Stimulated activated CD4-positive, alpha-beta T cell treated with anti-CD3 and anti-CD28 coated beads, Interleukin-4, amount 100 ng/mL, for 48 hours (primary cell): ENCODE measurements at places on chromosomes 4 and X.

DNA sequence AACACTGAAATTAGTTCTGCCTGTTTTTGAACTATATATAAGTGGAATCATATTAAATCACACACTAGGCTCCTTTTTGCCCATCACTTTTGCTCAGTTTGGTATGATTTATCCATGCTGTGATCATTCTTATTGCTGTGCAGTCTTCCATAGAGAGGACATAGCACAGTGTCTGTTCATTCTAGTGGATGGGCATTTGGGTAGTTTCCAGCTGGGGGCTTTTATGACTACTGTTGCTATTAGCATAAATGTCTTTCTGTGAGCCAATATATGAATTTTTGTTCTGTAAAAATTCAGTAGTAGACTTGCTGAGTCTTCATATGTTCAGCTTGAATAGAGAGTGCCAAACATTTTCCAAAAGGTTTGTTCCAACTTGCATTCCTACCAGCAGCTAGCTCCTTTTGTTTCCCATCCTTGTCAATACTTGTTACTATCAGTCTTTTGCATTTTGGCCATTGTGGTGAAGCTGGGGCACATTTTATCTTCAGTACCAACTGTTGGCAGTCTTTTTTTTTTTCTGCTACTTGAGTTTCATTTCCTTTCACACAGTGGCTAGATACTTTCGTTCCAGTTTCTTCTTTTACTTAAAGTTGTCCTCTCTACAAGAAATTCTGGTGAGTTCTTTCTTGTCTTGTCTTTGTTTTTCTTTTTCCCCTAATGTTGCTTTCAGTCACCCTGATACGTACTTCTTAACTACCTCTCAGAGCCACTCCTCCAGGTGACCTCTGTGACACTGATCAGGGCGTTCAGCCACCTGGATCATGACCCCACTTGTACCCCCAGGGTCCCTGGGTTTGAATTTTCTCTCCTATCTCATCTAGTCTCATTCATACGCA, 87.0 kb downstream of the ANXA3 start:
- DNase-seq, result no peak

DNA sequence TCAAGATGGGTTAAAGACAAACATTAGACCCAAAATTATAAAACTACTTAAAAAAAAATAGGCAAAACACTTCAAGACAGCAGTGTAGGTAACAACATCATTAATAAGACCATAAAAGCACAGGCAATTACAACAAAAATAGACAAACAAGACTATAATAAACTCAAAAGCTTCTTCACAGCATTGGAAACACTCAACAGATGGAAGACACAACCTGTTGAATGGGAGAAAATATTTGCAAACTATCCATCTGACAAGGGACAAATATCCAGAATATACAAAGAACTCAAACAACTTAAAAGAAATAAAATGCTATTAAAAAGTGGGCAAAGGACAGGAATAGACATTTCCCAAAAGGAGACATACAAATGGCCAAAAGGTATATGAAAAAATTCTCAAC, 170.7 kb downstream of the HHIP start:
- no peak for DNase-seq

DNA sequence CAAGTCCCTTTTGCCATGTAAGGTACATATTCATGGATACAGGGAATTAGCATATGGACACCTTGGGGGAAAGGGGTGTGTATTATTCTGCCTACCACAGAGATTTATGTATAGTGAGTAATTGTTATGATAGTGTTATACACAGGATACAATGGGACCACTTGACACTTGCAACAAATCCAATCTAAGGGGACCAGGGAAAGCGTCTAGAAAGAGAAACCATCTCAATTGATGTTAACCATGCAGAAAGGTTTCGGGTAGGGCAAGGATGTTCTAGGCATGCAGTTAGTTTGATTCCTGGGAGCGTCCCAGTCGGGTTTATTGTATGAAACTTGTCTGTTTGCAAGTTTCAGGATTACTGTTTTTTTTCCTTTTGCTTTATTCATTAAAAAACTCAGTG, 34.2 kb downstream of the MMRN1 start:
- no peak for DNase-seq

GRCh38 chr4:138225477-138225876, 16.7 kb downstream of the SLC7A11 start:
- no peak for DNase-seq

DNA sequence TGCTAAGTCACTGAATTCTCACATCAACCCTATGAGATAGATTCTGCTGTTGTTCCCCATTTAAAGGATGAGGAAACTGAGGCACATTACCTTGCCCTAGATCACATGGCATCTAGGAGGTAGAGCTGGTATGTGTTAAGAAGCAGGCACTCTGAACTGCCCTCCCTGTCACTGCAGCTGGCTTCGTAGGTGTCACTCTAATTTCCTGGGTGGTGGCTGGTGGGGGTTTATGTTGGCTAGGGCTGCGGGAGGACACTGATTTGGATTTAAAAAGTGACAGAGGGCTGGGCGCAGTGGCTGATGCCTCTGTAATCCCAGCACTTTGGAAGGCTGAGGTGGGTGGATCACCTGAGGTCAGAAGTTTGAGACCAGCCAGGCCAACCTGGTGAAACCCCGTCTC, 93.0 kb downstream of the ARHGAP10 start:
- DNase-seq, result no peak
